ENCODE measurements at places on chromosomes 1 and 21. TPM values are rescaled to one million over a fixed set of nuclear protein-coding genes. Genes with fewer than 3 reads are reported as not detected.

Gene RHBG
- polyA plus RNA-seq = 11.9 TPM

DNA sequence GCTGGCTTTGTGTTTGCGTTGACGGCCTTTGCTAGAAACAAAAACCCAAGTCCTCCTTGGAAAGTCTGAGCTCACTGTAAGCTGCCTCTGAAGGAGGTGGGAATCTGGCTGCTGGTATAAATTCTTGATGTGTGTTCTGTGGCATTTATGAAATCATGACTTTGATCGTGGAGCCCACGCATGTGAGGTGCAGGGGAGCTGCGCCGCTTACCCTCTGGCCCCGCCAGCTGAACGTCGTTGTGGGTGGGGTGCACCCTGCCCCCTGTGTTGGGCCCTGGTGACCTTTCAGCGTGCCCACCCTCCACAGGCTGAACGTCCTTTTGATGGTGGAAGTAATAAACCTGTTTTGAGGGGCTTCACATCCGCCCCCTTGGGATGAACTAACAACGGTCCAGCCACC lies 21.2 kb upstream of the DIP2A start:
- no peaks in the 10 kb centered on the region for H3K4me1 ChIP-seq
- H3K27ac ChIP-seq = no peak overlapping the region
- no peak overlapping the region for H3K4me3 ChIP-seq
- no peak for DNase-seq

DNA sequence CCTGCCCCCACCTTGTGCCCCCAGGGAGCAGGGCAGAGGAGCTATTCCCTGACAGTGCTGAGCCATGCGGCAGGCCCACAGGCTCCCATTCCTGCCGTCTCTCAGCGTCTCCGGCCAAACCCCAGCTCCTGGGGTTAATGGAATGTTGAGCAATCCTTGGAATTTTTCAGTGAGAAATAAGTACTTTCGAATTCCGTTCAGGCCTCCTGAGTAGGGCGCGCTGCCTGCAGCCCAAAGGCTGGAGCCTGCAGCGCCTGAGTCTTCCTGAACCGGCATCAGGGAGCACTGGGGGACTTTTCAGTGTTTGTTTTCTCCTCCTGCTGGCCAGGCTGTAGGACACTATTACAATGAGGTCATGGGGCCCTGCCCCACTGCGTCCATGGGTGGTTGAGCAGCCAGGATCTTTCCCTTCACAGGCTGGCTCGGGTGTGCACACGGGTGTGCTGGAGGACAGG lies 33.3 kb upstream of the CSF1 start:
- peak; percentile 85 for DNase-seq
- H3K27me3 ChIP-seq = no peaks in the 10 kb centered on the region
- H3K4me3 ChIP-seq = no peak overlapping the region

GRCh38 chr1:93353286-93353685 lies 7.6 kb downstream of the DR1 start:
- DNase-seq = no peak
- peaks cover 14% of the 10 kb centered on the region for H3K4me1 ChIP-seq
- H3K36me3 ChIP-seq = no peaks in the 10 kb centered on the region
- H3K27ac ChIP-seq = no peak overlapping the region
- H3K27me3 ChIP-seq = no peaks in the 10 kb centered on the region

DNA sequence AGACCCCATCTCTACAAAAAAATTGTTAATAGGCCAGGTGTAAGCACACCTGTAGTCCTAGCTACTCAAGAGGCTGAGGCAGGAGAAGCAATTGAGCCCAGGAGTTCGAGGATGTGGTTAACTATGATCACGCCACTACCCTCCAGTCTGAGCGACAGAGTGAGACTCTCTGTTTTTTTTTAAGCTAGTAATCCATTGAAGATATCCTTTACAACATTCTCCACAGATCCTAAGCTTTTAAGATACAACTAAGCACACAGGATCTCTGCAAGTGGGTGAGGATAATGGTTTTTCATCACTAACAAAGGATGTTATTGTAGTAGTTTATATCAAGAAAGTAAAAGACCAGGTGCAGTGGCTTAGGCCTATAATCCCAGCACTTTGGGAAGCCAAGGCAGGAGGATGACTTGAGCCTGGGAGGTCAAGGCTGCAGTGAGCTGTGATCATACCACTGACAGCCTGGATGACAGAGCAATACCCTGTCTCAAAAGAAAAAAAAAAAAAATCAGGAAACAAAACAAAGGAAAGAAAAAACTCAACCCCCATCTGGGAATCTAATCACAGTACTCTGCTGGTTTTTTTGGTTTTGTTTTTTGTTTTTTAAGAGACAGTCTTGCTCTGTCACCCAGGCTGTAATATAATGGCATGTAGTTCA lies 166.1 kb downstream of the RERE start:
- no peak overlapping the region for H3K27ac ChIP-seq
- no peak for DNase-seq
- H3K4me1 ChIP-seq = peaks cover 4% of the 10 kb centered on the region
- no peak overlapping the region for H3K4me3 ChIP-seq

- no peaks in the 10 kb centered on the region for H3K36me3 ChIP-seq
- no peak overlapping the region for H3K27ac ChIP-seq
- H3K4me1 ChIP-seq = peaks cover 3% of the 10 kb centered on the region
- no peak overlapping the region for H3K4me3 ChIP-seq
Observed at GRCh38 chr1:60345049-60345448, 271.5 kb upstream of the C1orf87 start.

GRCh38 chr21:45513741-45514310 lies 28.4 kb downstream of the SLC19A1 start:
- no peak for DNase-seq
- no peaks in the 10 kb centered on the region for H3K36me3 ChIP-seq
- no peak overlapping the region for H3K27ac ChIP-seq
- H3K27me3 ChIP-seq = no peaks in the 10 kb centered on the region
- no peaks in the 10 kb centered on the region for H3K4me1 ChIP-seq

- H3K36me3 ChIP-seq = no peaks in the 10 kb centered on the region
- no peak overlapping the region for H3K27ac ChIP-seq
- no peaks in the 10 kb centered on the region for H3K27me3 ChIP-seq
- no peak for DNase-seq
Observed at GRCh38 chr21:19950347-19950746, 1047.9 kb upstream of the NCAM2 start.

Measured in hepatocyte (in vitro differentiated cells).